Articular chondrocyte of knee joint (primary cell): ENCODE measurements at places on chromosomes 6 and 20. TPM values are rescaled to one million over a fixed set of nuclear protein-coding genes. Genes with fewer than 3 reads are reported as not detected.

The PCK1 gene
- under 0.01 TPM in 1 of 2 replicates, not detected in the other for total RNA-seq

The GSTA2 gene
- not detected in 2 replicates for total RNA-seq

The ASIP gene
- total RNA-seq = 0.22 TPM in 1 of 2 replicates, not detected in the other

The FAM83C gene
- total RNA-seq = under 0.01 and 0.11 TPM in 2 replicates

The PDYN gene
- not detected in 2 replicates for total RNA-seq

The NUS1 gene
- total RNA-seq = 29.2 and 34.6 TPM in 2 replicates

The SLC39A7 gene
- 84.9 and 96.4 TPM in 2 replicates for total RNA-seq

The FITM2 gene
- total RNA-seq = 9.8 and 10.3 TPM in 2 replicates

The VSX1 gene
- not detected in 2 replicates for total RNA-seq

The RHAG gene
- not detected in 2 replicates for total RNA-seq

The MLIP gene
- 0.26 and 0.32 TPM in 2 replicates for total RNA-seq

The CYP21A2 gene
- 0.13 TPM in 1 of 2 replicates, not detected in the other for total RNA-seq

The TRIM26 gene
- total RNA-seq = 33.8 and 35.0 TPM in 2 replicates

The SLC22A2 gene
- 0.11 TPM in 1 of 2 replicates, not detected in the other for total RNA-seq
